Spinal cord (tissue), 10 donors: ENCODE measurements at places on chromosomes 12 and 14. TPM values are rescaled to one million over a fixed set of nuclear protein-coding genes. Genes with fewer than 3 reads are reported as not detected.

DNA sequence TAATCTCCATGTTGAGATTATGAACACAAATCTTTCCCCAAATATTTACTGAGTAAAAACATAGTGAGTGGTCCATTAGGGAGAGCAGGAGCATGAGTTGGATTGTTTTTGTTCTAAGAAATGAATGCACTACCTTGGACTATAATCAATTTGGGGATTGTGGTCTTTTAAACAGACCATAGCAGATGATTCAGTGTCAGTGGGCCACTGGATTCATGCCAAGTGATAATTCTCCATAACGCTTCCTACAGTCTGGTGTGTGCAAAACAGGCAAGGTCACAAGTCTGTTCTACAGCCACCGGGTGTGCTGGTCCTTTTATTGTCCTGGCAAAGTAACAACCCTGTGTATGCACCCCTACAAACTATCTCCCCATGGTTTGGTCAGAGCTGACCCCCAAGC, 266.3 kb downstream of the APAF1 start:
- no peaks in the 10 kb centered on the region for H3K4me1 ChIP-seq
- H3K36me3 ChIP-seq = no peaks in the 10 kb centered on the region
- DNase-seq = no peak
- H3K27ac ChIP-seq = no peak overlapping the region
- no peaks in the 10 kb centered on the region for H3K27me3 ChIP-seq
- H3K4me3 ChIP-seq = no peak overlapping the region

- no peak overlapping the region for H3K4me3 ChIP-seq
- no peaks in the 10 kb centered on the region for H3K36me3 ChIP-seq
- no peak for DNase-seq
- no peaks in the 10 kb centered on the region for H3K27me3 ChIP-seq
- no peaks in the 10 kb centered on the region for H3K4me1 ChIP-seq
- H3K27ac ChIP-seq = no peak overlapping the region
These were observed 797.4 kb downstream of the C12orf50 start for GRCh38 chr12:87231818-87232217.

GRCh38 chr12:113161415-113162016, 12.0 kb downstream of the CFAP73 start:
- H3K36me3 ChIP-seq = peaks cover 92% of the 10 kb centered on the region
- H3K27me3 ChIP-seq = peaks cover 2% of the 10 kb centered on the region
- H3K4me3 ChIP-seq = no peak overlapping the region
- H3K4me1 ChIP-seq = peaks cover 29% of the 10 kb centered on the region

GRCh38 chr12:62888454-62889110, 46.4 kb downstream of the PPM1H start:
- H3K4me3 ChIP-seq = no peak overlapping the region
- H3K36me3 ChIP-seq = no peaks in the 10 kb centered on the region

GRCh38 chr14:101495827-101496775, 65.2 kb upstream of the DIO3 start:
- H3K27ac ChIP-seq = no peak overlapping the region
- no peak overlapping the region for H3K4me3 ChIP-seq
- no peak for DNase-seq
- peaks cover 25% of the 10 kb centered on the region for H3K4me1 ChIP-seq
- H3K27me3 ChIP-seq = peaks cover 3% of the 10 kb centered on the region
- H3K36me3 ChIP-seq = no peaks in the 10 kb centered on the region

DNA sequence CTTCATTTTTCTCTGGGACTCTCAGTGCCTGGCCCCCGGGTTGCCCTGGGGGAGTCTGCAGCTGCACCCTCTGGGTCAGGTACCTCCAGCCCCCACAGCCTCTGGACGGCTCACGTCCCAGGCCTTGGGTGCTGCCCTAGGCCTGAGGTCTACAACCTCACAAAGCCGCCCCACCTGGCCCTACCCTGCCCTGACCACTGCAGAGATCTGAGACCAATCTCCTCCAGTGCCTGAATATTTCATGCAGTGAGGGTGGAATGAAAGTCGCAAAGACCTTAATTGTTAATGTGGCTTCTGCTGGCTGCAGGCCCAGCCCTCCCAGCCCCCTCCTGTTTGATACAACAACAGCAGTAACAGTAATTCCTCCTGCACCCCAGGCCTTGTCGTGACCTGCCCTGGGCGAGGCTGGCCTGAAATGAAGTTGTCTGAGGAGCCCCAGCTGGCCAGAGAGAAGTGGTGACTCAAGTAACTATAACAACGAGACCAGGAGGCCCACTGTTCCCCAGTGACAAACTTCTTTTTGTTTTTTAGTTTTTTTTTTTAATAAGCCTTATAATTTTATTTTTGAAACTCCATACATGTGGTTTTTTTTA, 8.8 kb upstream of the CCDC85C start:
- H3K4me1 ChIP-seq = peaks cover 18% of the 10 kb centered on the region
- H3K36me3 ChIP-seq = no peaks in the 10 kb centered on the region
- H3K27ac ChIP-seq = no peak overlapping the region
- no peaks in the 10 kb centered on the region for H3K27me3 ChIP-seq
- H3K4me3 ChIP-seq = no peak overlapping the region

- H3K36me3 ChIP-seq = peaks cover 15% of the 10 kb centered on the region
- H3K27me3 ChIP-seq = no peaks in the 10 kb centered on the region
- DNase-seq = no peak
- H3K4me1 ChIP-seq = peaks cover 11% of the 10 kb centered on the region
These were observed 42.4 kb downstream of the TTLL5 start for GRCh38 chr14:75703467-75703866.

DNA sequence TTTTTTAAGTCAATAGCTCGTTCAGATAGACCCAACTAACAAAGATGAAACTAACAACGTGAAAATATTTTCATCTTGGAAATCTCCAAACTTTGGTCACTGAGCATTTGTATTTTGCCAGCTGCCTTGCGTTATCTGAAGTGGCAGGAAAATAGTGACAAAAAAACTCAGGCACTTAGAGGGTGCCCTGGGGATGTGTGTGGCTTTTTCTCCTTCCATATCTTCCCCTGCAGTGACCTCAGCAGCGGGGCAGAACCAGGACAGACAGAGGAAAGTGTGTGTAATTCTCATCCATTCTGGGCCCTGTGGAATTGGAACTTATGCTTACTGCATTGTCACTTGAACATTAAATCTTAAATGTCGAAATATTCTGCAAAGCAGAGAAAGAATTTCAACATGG, 152.0 kb downstream of the BCAT1 start:
- no peak overlapping the region for H3K27ac ChIP-seq
- H3K4me3 ChIP-seq = no peak overlapping the region
- H3K27me3 ChIP-seq = no peaks in the 10 kb centered on the region
- H3K4me1 ChIP-seq = no peaks in the 10 kb centered on the region
- DNase-seq = no peak

- H3K4me1 ChIP-seq = peaks cover 4% of the 10 kb centered on the region
- H3K36me3 ChIP-seq = no peaks in the 10 kb centered on the region
- no peak overlapping the region for H3K27ac ChIP-seq
- H3K4me3 ChIP-seq = no peak overlapping the region
- no peak for DNase-seq
These were observed 136.4 kb downstream of the MDGA2 start for GRCh38 chr14:47539031-47539461.

GRCh38 chr14:53108292-53109104, 44.6 kb downstream of the DDHD1 start:
- H3K4me3 ChIP-seq = no peak overlapping the region
- H3K27ac ChIP-seq = no peak overlapping the region
- no peaks in the 10 kb centered on the region for H3K27me3 ChIP-seq
- H3K36me3 ChIP-seq = no peaks in the 10 kb centered on the region
- H3K4me1 ChIP-seq = no peaks in the 10 kb centered on the region
- no peak for DNase-seq

DNA sequence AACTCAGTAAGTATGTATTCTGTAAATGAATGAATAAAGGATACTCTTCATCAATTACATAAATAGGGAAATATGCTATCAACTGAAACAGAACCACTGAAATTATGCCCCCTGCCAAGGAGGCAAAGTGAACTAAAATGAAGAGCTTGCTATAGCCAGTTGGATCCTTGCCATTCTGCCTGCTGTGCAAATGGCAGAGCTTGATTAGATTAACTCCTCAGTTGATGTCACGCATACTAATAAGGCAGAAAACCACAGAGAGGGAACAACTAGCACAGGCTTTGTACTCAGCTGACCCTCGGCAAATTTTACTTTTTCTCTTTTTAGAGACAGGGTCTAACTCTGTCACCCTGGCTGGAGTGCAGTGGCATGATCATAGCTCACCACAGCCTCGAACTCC, 36.7 kb upstream of the FERMT2 start:
- no peaks in the 10 kb centered on the region for H3K36me3 ChIP-seq
- no peak overlapping the region for H3K4me3 ChIP-seq
- H3K4me1 ChIP-seq = peaks cover 3% of the 10 kb centered on the region
- DNase-seq = peak; percentile 81

GRCh38 chr12:100201604-100202423, 1.2 kb downstream of the ACTR6 start:
- H3K4me3 ChIP-seq = peak overlapping the region; percentile 93
- peaks cover 8% of the 10 kb centered on the region for H3K36me3 ChIP-seq
- peaks cover 26% of the 10 kb centered on the region for H3K4me1 ChIP-seq
- no peak for DNase-seq

DNA sequence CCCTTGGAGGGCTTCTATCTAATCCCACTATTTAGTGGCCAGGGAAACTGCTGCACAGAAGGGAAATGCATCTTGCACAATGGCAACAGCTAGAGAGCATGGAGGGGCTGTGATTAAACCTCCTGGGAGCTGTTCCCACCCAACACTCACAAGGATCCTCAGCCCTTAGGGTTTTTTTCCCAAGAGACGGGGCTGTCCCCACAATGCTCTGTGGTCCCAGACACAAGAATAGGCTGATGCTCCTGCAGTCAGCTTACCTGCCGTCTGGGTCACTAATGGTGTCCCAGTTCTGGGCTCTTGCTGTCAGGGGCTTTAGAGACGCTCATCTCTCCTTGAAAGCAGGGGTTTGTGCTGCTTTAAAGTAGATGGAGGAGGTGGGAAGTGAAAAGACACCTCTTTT, 4.6 kb downstream of the SERPINA1 start:
- H3K4me1 ChIP-seq = no peaks in the 10 kb centered on the region
- no peaks in the 10 kb centered on the region for H3K27me3 ChIP-seq

DNA sequence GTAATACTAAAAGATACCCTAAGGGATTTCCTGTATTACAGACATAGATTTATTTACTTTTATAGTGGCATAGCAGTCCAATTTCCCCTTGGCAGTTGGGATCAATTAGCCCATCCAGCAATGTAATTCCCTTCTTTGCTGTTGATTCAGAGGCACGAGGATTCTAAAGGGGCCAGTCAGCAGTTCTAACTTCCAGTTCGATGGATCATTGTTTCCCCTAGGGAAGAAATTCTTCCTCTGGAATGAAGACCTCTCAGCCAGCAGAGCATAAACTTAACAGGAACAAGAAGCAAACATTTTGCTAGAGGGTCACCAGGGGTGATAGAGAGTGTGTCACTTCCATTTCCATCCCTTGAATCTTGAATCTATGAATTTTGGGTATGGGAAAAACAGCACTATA, 395.7 kb upstream of the NOVA1 start:
- no peaks in the 10 kb centered on the region for H3K27me3 ChIP-seq
- no peak overlapping the region for H3K27ac ChIP-seq
- no peaks in the 10 kb centered on the region for H3K36me3 ChIP-seq
- no peaks in the 10 kb centered on the region for H3K4me1 ChIP-seq

GRCh38 chr14:96191353-96191752, 13.3 kb upstream of the BDKRB2 start:
- H3K27me3 ChIP-seq = no peaks in the 10 kb centered on the region
- H3K4me3 ChIP-seq = no peak overlapping the region
- peaks cover 23% of the 10 kb centered on the region for H3K4me1 ChIP-seq
- no peaks in the 10 kb centered on the region for H3K36me3 ChIP-seq

GRCh38 chr14:100476012-100476822, 111.0 kb downstream of the BEGAIN start:
- DNase-seq = no peak
- H3K27me3 ChIP-seq = no peaks in the 10 kb centered on the region
- H3K4me1 ChIP-seq = peaks cover 25% of the 10 kb centered on the region

ENDOU gene
- 0.40 TPM for total RNA-seq

MYO1A gene
- 0.69 TPM for total RNA-seq

CISTR gene
- total RNA-seq = not detected

FGF23 gene
- 0.40 TPM for total RNA-seq

SOAT2 gene
- total RNA-seq = not detected

NRDE2 gene
- 15.9 TPM for total RNA-seq
